ENCODE measurements at places on chromosomes 2 and 18.

GRCh38 chr2:36672199-36672598, 24.3 kb upstream of the VIT start:
- DNase-seq = no peak

DNA sequence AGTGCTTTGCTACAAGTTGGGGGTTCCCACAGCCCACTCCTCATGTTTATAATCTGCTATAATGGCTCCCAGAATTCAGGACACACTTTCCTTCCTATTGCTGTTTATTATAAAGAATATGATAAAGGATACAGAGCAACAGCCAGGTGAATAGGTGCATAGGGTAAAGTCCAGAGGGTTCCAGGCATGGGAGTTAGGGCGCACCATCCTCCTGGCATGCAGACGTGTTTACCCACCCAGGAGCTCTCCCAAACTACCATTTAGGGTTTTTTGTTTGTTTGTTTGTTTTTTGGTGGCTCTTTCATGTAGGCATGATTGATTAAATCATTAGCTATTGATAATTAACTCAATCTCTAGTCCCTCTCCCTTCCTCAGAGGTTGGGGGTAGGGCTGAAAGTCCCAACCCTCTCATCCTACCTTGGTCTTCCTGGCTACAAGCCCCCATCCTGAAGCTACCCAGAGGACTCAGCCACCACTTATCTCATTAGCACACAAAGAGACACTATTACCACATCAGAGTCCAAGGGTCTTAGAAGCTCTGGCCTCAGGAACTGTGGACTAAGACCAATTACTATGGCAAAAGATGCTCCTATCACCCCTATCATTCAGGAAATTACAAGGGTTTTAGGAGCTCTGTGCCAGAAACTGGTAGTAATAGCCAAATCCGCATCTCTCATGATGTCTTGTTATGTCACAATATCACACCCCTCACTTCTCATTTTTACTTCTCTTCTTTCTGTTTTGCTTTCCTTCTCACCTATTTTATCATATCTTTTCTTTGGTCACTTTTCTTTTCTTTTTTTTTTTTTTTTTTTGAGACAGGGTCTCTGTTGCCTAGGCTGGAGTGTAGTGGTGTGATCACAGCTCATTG, 154.9 kb upstream of the TTC39C start:
- DNase-seq = no peak

- DNase-seq = no peak
Observed at GRCh38 chr2:196361606-196362326, 190.4 kb upstream of the STK17B start.

GRCh38 chr18:51051105-51051712, 21.2 kb downstream of the SMAD4 start:
- no peak for DNase-seq

DNA sequence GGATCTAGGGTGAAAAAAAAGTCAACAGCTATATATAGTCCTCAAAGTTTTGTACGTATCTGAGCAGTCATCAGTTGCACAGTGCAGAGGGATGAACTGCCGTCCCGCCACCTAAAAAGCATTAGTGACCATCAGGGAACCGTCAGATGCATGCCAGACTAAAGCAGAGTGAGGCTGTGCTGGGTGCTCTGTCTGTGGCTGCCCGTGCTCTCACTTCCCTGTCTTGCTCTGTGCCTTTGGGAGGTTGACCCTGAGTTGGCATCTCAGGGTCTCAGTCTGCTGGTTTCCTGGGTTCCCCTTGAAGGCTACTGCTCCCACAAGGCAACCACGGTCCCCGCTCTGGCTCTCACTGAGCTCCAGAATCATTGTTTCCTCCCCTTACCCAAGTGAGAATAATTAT, 11.1 kb downstream of the CLUL1 start:
- DNase-seq = no peak

Measured in activated CD4-positive, alpha-beta T cell treated with anti-CD3 and anti-CD28 coated beads, Interleukin-2, amount 50 U/mL, for 24 hours (primary cell).